ENCODE measurements at places on chromosomes 6 and 20.

GRCh38 chr6:34227761-34228421 lies 8.8 kb upstream of the HMGA1 start:
- no peak for DNase-seq

DNA sequence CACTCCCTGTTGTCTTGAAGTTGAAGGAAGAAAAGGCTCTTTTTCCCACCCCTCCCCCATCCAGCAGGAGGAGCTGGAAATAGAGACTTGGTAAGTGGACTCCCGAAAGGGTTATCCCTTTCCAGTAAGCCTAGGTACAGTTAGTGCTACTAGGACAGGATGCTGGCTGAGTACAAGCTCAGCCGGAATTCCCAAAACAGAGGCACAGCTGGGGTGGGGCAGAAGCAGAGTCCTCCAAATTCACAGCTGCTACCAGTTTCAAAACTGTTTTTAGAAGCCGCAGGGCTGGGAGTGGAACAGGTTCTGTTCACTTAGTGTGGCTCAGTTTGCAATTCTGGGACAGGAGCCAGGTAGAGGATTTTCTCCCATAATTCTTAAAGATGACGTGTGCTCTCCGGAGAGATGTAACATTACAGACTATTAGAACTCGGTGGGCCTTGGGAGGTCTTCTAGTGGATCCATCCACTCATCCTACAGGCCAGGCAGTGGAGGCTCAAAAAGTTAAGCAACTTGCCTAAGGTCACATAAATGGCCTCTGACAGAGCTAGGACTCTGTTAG lies 19.0 kb upstream of the UTRN start:
- no peak for DNase-seq

- no peak for DNase-seq
Observed at GRCh38 chr6:166411721-166412151, 29.0 kb upstream of the MPC1 start.

- DNase-seq, result no peak
Observed at GRCh38 chr6:90249034-90249433, 47.6 kb downstream of the BACH2 start.

GRCh38 chr6:67219346-67219745 lies 1415.7 kb upstream of the ADGRB3 start:
- DNase-seq, result no peak

- no peak for DNase-seq
Observed at GRCh38 chr20:19486446-19486845, 271.6 kb upstream of the RIN2 start.

- no peak for DNase-seq
Observed at GRCh38 chr6:168411130-168411529, 29.9 kb upstream of the SMOC2 start.

DNA sequence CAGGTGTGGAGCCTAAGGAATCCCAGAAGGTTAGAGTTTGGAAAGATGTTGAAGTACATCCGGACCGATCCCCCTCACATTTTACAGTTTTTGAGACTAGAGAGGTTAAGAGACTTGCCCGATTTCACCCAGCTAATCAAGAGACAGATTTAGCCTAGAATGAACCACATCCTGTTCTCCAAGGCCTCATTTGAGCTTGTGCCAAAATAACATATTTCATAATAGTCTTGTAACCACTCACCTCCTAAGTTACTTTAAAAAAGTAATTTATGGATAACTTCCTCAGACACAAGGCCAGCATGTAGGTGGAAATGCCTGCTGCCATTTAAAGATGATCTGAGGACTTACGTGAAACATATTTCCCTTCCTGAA lies 39.8 kb upstream of the ARHGAP18 start:
- no peak for DNase-seq

- no peak for DNase-seq
Observed at GRCh38 chr6:79544299-79544927, 7.2 kb upstream of the LCA5 start.

GRCh38 chr6:85460921-85461797 lies 11.3 kb downstream of the NT5E start:
- DNase-seq, result peak; percentile 63

GRCh38 chr6:168133168-168133561 lies 54.2 kb upstream of the FRMD1 start:
- DNase-seq, result no peak

DNA sequence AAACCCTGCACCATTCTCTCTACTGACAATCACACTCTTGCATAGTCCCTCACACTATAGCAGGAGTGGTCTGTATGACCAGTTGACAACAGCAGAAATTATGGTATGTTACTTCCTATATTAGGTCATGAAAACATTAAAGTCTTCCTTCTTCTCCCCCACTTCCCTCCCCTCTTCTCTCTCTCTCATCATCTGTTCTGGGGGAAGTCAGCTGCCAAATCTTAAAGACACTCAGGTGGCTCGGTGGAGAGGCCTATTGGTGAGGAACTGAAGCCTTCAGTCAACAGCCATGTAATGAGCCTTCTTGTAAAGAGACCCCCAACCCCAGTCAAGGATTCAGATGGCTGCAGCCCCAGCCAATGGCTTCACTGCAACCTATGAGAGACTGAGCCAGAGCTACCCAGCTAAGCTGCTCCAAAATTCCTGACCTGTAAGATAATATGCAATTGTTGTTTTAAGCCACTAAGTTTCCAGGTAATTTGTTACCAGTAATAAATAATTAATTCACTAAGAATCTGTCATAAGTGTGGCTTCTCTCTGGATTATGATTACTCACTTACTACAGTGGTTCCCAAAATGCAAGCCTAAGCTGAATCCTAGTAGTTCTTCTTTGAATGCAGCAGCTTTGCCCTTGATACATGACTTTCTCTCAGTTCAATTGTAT lies 11.2 kb upstream of the TSBP1 start:
- DNase-seq, result no peak

- no peak for DNase-seq
Observed at GRCh38 chr6:166025149-166025898, 142.3 kb downstream of the TBXT start.

DNA sequence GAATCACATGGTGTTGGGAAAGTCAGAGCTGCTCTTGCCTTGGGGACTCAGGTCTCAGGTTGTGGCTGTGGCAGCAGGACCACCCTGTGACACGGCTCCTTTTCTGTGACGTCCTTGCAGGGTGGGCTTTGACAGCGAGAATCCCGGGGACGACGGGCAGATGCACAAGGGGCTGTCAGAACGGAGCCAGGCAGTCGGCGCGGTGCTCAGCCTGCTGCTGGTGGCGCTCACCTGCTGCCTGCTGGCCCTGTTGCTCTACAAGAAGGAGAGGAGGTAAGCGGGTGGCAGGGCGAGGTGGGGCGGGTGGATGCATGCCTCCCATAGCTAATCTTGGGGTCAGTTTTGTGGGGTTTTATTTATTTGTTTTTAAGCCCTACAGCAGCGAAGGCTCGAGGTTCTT lies 19.2 kb upstream of the SLC22A1 start:
- no peak for DNase-seq

GRCh38 chr6:136969930-136970329 lies 47.8 kb downstream of the SLC35D3 start:
- no peak for DNase-seq
